ENCODE measurements at places on chromosomes 4 and X.
A peak's percentile ranks its signal among the peaks of the same experiment; 100 is the strongest.

DNA sequence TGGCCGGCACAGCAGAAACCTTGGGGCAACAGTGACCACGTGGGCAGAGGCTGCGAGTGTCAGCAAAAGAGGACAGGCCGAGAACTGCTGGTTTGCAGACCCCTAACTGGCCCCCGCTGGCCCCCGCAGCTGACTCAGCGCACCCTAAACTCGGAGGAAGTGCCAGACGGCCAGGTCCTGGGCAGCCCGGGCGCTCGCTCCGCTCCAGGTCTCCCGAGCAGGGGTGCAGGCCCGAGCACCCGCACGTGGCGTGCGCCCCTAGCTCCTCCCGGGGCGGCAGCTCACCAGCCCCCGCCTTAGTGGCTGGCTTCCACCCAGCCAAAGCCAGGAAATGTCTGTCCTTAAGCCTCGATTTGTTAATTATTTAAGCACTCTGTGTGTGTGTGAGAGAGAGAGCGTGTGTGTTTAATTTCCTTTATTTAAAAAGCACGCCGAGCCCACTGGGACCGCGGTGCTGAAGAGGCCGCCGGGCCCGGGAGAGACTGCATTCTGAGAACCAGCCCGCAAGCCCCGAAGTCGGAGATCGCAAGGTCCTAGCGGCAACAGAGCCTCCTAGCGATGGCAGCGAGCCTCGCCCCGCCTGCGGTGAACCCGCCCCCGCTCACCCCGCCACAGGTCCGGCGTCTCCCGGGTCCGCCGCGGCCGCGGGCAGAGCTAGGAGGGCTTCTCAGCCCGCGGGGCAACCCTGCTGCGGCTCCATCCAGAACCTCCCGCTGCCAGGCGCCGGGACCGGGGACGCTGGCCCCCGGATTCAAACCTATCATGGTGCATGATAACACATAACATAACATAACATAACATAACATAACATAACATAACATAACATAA lies 45.9 kb upstream of the CDKN2AIP start:
- DNase-seq = peak; percentile 68

DNA sequence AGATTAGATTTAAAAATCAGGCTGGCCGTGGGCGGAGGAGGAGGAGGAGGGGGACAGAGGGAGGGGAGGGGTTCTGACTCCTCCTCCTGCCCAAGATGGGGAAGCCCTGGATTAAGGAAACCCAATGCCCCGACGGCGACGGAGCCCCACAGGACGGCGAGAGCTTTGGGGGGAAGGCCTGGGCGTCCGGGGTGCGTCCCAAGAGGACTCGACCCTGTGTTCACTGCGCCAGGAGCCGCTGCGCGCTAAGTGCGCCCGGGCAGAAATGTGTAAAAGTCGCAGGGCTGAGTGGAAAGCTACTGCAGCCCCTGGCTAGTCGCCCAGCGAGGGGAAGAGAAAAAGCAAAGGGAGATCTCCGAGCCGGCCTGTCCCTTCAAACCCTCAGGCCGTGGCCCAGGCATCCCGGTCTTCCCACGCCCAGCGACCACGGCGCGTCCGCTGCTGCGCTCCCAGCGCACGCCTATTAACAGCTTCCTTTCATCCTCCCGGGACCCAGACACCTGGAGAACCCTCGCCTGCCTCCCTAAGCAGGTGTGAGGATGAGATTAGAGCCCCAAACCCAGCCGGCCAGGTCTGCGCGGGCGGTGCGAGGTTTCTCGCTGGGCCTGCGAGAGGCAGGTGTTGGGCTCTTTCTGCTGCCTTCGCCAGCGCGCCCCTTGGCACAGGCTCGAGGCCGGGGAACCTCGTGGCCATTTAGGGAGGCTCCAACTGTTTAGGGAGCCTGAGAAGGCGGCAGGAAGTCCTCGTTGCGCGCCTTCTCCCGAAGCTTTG lies 1.4 kb upstream of the RPS6KA3 start:
- no peak for DNase-seq

- DNase-seq = no peak
These were observed 1428.0 kb downstream of the PCDH7 start for GRCh38 chr4:32148111-32148666.

DNA sequence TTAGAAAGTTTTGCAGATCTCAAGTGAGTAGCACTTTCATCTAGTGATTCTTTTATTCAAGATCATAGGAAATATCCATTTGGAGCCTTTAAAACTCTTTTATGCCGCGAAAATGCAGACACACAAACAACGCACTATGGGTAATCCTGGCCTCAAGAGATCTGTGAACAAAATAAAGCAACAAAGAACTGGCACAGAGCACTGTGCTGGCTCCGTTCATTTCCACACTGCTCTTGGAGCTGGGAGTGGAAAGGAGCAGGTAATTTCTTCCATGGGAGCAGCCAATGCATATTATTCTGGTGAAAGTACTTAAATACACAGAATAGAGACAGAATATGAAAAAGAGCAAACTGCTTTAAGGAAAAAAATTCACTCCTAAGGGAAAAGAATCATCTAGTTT lies 172.7 kb upstream of the FRG1 start:
- no peak for DNase-seq

DNA sequence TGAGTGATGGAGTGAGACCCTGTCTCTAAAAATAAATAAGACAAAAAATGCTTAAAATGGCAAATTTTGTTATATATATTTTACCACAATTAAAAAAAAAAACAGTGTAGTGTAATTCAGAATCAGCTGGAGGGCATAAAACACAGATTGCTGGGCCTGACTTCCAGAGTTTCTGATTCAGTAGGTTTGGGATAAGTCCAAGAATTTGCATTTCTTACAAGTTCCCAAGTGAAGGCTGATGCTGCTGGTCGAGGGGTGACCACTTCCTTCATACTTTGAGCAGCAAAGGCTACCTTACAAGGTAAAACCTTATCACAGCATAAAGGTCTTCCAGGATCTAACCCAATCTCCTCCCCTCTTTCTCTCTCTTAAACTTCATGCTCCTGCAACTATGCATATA lies 40.7 kb downstream of the KLHL8 start:
- DNase-seq = no peak

GRCh38 chr4:139665690-139666529 lies at the start of gene MGST2:
Gene MGST2, plus strand, starts transcription at chr4:139665819. Its CDS starts 201 bp downstream, at chr4:139666020.
- DNase-seq = no peak

GRCh38 chrX:96770315-96770714 lies 85.7 kb downstream of the DIAPH2 start:
- no peak for DNase-seq

- DNase-seq = no peak
These were observed 99.3 kb upstream of the PRKG2 start for GRCh38 chr4:81314196-81314896.

- peak; percentile 75 for DNase-seq
These were observed 21.0 kb upstream of the BCORL1 start for GRCh38 chrX:129961180-129962083.

GRCh38 chr4:48462363-48462762 lies 20.8 kb upstream of the SLC10A4 start:
- DNase-seq = no peak

DNA sequence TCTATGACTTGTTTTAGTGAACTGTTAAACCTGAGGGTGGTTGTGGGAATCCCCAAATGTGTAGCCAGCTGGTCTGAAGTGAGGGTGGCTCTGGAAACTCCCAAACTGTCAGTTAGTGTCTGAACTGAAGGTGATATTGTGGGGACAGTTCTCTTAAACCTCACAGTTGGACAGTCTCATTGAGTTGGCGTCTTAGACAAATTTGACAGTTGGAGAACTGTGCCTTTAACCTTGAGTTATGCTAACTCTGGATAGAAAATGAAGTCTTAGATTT lies 20.7 kb upstream of the CTSO start:
- DNase-seq = no peak

DNA sequence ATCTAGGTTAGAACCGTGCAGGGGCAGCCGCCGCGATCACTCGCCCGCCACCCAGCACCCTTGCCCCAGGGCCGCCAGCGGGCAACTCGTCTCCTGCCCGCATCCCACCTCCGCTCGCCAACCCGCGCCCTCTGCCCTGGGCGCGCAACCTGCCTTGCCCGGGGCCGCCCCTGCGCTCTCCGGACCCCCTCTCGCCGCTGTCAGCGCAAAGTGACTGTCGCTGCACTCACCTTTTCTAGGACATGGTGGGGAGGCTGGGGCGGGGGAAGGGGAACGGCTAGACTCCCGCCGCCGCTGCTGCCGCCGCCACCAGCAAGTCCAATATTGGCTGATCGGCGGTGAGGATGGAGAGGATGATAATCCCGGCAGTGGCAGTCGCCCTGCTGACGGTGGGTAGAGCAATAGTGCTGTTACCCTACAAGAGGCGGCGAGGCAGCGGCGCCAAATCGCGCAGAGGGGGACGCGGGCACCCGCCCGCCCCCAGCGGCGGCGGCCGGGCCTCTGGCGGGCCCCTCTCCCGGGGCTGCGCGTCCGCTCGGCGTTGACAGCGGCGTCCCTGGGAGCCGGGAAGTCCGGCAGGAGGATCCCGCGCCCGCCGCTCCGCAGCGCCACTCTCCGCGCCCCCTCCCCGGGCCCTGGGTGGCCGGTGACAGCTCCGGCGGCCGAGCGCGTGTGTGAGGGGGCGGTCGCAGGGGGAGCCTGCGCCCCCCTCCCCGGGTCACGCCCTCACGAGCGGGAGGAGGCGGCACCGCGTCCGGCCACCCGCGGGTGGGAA lies 2.3 kb upstream of the NR3C2 start:
- peak; percentile 57 for DNase-seq

- no peak for DNase-seq
These were observed 63.4 kb downstream of the GALNTL6 start for GRCh38 chr4:171876636-171877035.

- DNase-seq = no peak
These were observed 54.9 kb downstream of the PKD2 start for GRCh38 chr4:88062311-88062710.

- no peak for DNase-seq
These were observed 112.3 kb upstream of the IL15 start for GRCh38 chr4:141524116-141524515.

- DNase-seq = no peak
These were observed 289.2 kb downstream of the DCTD start for GRCh38 chr4:182627996-182628395.

- DNase-seq = no peak
These were observed 239.4 kb downstream of the LDB2 start for GRCh38 chr4:16659079-16659478.

- no peak for DNase-seq
These were observed 48.2 kb upstream of the KLF3 start for GRCh38 chr4:38615847-38616246.

GRCh38 chr4:84690481-84690880 lies 107.6 kb downstream of the CDS1 start:
- no peak for DNase-seq

- DNase-seq = no peak
These were observed 247.7 kb upstream of the ARSJ start for GRCh38 chr4:114226968-114227760.

DNA sequence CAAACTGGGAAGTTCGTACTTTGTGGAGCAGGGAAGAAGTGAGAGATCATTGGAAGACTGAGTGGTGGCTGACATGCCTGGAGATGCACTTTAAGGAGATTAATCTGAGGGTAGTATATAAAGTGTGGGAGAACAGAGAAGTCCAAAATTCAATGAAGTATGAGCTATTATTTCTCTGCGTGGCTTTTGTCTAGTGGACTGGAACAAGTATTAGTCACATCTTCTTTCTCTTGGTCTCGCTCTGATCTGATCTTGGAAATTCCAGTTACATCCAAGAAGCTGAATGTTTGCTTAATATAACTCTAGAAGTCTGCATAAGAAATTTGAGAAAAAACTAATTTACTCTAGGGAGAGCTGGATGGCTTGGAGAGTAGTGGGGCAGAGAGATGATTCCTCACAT lies 64.8 kb upstream of the NR0B1 start:
- DNase-seq = no peak

DNA sequence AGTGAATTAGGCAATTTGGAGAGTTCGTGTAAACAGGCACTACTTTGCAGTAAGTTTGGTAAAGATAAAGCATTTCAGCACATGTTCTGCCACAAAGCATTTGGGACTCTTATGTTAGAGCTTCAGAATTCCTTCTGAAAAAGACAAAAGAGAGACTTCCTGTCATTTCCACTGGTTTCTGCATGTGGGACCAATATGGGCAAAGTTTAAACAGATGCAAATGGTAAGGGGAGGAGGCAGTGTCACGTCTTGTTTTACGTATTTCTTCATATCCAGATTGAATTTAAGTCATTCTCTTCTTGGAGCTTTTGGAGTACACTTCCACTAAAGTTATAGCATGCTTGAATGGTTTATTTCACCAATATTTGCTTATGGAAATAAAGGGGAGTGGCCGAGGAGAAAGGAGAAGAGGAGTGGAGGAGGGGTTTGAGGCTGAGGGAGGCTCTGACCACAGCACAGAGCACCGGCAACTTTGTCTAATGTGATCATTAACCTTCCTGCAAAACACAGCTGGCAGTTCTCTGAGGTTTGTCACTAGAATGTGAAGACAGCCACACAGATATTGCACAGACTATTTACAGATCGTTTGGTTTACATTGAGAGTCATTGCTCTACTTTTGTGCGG lies at the start of gene APELA:
APELA (plus strand) TSS at position 479 of the 625 bp plus-strand sequence. CDS start 154 bp downstream, outside the sequence.
- no peak for DNase-seq

DNA sequence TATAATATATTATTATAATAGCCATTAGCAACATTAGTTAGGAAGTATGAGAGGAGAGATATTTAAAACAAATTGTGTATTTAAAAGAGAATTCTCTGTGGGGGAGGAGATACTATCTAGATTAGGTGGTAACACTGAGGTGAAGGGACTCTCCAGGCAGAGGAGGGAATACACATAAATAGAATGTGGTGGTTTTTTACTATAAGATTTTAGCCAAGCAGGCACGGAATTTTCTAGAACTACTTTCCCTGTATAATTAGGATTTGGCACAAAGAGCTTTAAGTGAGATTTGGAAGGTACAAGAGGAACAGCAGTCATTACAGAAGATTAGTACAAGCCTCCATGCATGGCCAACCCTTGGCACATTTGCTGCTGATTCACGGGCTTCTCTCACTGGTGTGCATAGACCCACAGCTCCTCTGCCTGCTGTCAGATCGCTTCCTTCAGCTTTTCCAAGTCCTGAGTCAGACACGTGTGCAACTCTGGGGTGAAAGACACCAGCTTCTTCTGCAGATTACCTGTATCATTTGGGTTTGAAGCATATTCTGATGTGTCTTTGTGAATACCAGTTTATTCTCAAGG lies 685.5 kb downstream of the KCTD8 start:
- DNase-seq = no peak

DNA sequence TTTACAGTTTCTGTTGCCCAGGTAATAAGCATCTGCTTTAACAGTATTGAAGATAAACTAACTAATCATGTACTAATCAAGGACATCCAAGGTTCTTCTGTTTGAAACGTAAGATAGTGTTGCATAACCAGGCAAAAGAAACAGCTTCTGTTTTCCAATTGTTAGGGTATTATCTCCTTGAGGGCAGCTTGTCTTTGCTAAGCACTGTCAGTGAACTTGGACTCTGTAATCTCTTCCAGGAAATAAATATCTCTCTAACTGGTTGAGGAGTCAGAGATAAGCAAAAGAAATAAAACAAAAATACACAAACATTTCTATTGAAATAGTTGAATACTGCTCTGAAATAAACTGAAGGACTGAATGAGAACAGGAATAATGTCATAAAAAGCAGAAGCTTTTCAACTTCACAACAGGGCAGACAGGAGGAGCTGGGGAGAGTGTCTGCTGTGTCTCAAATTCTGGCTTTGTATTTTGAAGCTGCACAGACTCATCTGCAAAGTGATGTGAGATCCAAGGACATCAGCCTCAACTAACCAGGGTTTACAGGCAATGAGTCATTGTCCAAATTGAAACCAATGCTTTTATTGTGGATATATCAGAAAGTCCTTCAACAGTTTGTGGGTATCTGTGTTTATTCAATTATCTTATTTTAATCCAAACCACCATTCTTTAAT lies 1253.0 kb upstream of the PCDH7 start:
- no peak for DNase-seq

GRCh38 chr4:157818946-157819692 lies 353.7 kb downstream of the GASK1B start:
- no peak for DNase-seq

GRCh38 chrX:12753366-12753765 lies 37.8 kb upstream of the PRPS2 start:
- DNase-seq = no peak
